Activated CD4-positive, alpha-beta T cell treated with anti-CD3 and anti-CD28 coated beads for 4 hours (primary cell): ENCODE measurements at places on chromosomes 3 and 15.

GRCh38 chr15:58189148-58189811, 51.1 kb downstream of the AQP9 start:
- no peak for DNase-seq

DNA sequence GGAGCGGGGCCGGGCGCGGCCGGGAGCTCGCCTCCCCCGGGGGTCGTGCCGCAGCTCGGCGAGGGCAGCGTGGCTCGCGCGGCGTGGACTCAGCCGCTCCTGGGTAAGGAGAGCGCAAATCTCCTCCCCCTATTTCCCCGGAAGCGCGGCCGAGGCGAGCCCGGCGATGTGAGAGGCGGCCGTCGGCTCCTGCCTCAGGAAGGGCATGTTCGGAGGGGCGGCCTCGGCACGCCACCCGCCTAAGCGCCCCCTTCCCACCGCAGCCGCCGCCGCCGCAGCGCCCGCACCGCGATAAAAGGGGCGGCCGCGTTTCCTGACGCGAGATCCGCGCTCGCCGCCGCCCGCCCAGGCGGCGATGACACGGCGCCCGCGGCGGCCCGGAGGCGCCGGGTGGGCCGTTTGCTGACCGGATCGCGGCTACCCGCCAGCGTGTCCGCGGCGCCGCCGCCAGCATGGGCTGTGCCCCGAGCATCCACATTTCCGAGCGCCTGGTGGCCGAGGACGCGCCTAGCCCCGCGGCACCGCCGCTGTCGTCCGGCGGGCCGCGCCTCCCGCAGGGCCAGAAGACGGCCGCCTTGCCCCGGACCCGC, at the start of gene PDE8A:
Gene PDE8A (plus strand): TSS at position 146 of the 590 bp plus-strand sequence. CDS start 307 bp downstream, at position 453.
- DNase-seq, result peak; percentile 6

GRCh38 chr3:171192176-171192854, 165.8 kb upstream of the SLC2A2 start:
- DNase-seq, result no peak

DNA sequence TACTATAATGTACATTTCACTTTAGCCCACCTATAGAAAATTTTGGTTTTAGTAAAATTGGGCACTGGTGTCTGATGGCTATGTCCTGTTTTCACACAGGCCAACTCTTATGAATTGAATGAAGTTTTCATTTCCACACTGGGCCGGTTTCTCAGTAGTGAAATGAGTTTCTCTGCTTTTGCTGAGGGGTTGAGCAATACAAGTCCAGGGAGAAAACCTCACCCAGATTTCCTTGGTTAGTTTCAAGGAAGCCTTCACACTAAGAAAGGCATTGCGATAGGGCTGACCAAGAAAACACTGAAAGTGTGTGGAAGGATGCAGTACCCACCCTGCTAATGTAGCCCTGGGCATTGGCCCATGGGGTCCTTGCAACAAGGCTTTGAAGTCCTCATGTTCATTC, 331.5 kb upstream of the CFAP20DC start:
- no peak for DNase-seq

DNA sequence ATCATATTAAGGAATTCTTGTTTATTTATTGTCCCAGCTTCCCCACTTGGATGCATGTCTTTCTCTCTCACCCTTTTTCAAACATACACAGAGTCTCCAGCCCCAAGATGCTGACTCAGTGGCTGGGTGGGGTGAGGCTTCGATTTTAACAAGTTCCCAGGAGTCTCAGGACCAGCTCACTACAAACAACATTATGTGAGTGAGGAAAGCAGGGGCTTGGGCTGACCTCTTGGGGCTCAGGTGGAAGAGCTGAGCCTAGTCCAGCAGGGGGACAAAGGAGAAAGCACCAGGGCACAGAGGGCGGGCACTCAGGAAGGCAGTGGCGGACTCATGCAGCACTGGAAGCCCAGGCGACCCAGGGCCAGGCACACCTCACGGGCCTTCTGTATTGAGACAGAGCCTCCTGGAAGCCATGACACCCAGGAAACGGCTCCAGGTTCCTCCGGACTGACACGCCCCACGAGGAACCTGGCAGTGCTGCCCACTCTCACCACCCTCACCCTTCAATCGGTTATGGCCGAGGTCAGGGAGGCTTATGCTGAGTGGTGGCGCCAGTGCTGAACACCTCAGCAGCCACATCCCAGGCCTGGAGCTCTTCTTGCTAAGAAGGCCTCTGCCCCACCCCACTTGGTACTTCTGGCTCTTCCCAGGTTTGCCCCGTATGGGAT, 97.4 kb downstream of the LRIG1 start:
- DNase-seq, result no peak

GRCh38 chr15:51849860-51850259, 20.4 kb downstream of the TMOD3 start:
- no peak for DNase-seq

GRCh38 chr3:187252311-187252710, 39.2 kb downstream of the MASP1 start:
- DNase-seq, result no peak

- DNase-seq, result no peak
Observed at GRCh38 chr3:190227064-190227463, 95.2 kb downstream of the CLDN1 start.
